ENCODE measurements at places on chromosomes 1 and 21.

- DNase-seq, result no peak
- peaks cover 84% of the 10 kb centered on the region for H3K36me3 ChIP-seq
- no peaks in the 10 kb centered on the region for H3K4me1 ChIP-seq
- no peak overlapping the region for H3K4me3 ChIP-seq
- H3K27ac ChIP-seq, result no peak overlapping the region
- H3K27me3 ChIP-seq, result no peaks in the 10 kb centered on the region
Observed at GRCh38 chr1:19080721-19081120, 124.2 kb upstream of the IFFO2 start.

GRCh38 chr1:166090244-166090643 lies 76.6 kb downstream of the FAM78B start:
- no peaks in the 10 kb centered on the region for H3K4me1 ChIP-seq
- no peak overlapping the region for H3K4me3 ChIP-seq
- no peaks in the 10 kb centered on the region for H3K27me3 ChIP-seq
- H3K27ac ChIP-seq, result no peak overlapping the region

DNA sequence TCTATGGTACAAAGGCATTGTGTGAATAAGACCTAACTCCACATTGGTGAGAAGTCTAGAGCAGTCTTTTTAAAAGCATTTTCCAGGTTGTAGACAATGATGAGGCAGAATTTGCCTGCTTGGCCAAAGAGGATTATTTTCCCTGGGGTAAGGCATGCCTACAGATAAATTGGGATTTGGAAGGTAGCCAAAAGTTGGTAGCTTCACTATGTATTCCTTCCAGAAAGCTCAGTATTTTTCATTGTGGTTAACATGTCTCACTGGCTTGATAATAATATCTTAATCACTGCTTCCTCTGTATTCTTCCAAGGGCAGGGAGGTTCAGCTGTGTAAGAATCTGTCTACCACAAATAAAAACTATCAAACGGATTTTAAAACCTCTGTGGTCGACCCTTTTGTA lies 590.8 kb upstream of the PRMT6 start:
- no peak overlapping the region for H3K4me3 ChIP-seq
- H3K27me3 ChIP-seq, result no peaks in the 10 kb centered on the region
- H3K4me1 ChIP-seq, result no peaks in the 10 kb centered on the region
- H3K36me3 ChIP-seq, result no peaks in the 10 kb centered on the region

- no peak overlapping the region for H3K27ac ChIP-seq
- DNase-seq, result no peak
- H3K4me1 ChIP-seq, result no peaks in the 10 kb centered on the region
- H3K36me3 ChIP-seq, result peaks cover 16% of the 10 kb centered on the region
- no peak overlapping the region for H3K4me3 ChIP-seq
Observed at GRCh38 chr1:12411098-12411497, 181.3 kb downstream of the VPS13D start.

GRCh38 chr1:207311888-207312603 lies 9.4 kb upstream of the CD55 start:
- H3K4me1 ChIP-seq, result peaks cover 3% of the 10 kb centered on the region
- H3K36me3 ChIP-seq, result no peaks in the 10 kb centered on the region
- no peak overlapping the region for H3K27ac ChIP-seq
- H3K27me3 ChIP-seq, result no peaks in the 10 kb centered on the region
- H3K4me3 ChIP-seq, result no peak overlapping the region

- no peak overlapping the region for H3K27ac ChIP-seq
- no peaks in the 10 kb centered on the region for H3K36me3 ChIP-seq
- H3K4me3 ChIP-seq, result no peak overlapping the region
- no peaks in the 10 kb centered on the region for H3K4me1 ChIP-seq
- no peaks in the 10 kb centered on the region for H3K27me3 ChIP-seq
Observed at GRCh38 chr1:209106861-209107260, 476.7 kb upstream of the CAMK1G start.

GRCh38 chr1:97636941-97637340 lies 283.9 kb downstream of the DPYD start:
- DNase-seq, result no peak
- H3K4me3 ChIP-seq, result no peak overlapping the region
- H3K27me3 ChIP-seq, result no peaks in the 10 kb centered on the region
- H3K27ac ChIP-seq, result no peak overlapping the region
